ENCODE measurements at places on chromosomes 11 and 22.

GRCh38 chr11:86477495-86478155, 102.9 kb downstream of the CCDC81 start:
- DNase-seq, result no peak

DNA sequence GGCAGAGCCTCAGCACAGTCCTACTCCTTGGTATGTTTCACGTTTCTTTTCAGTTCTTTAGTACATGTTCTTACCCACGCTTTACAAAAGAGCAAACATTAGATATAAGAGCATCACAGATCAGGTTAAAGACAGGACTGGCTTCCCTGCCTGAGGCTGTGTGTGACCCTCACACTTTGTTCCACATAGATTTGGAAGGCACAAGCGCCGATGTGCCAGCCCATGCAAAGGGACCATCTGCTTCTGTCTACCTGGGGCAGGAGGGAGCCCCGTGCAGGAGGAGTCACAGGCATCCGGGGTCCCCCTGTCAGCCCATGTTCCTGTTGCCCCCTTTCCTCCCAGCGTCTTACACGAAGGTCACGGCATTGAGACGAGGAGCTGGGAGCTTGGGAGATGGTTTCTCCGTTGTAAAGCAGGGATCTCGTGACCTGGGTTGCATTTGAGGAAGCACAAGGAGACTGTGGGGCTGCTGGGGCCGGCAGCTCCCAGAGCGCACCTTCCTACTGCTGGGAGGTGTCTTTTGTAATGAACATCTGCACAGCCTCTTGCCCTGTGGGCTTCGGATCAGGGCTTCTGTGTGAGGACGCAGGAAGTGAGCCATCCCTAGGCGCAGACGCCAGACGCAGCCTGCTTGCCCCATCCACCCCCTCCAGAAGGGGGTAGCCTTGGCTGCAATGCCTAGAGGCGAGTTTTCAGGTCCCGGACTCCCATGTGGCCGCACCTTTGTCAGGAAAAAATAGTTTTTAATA, 72.6 kb downstream of the SCN3B start:
- no peak for DNase-seq

GRCh38 chr11:70824605-70825245, 426.4 kb downstream of the CTTN start:
- no peak for DNase-seq

DNA sequence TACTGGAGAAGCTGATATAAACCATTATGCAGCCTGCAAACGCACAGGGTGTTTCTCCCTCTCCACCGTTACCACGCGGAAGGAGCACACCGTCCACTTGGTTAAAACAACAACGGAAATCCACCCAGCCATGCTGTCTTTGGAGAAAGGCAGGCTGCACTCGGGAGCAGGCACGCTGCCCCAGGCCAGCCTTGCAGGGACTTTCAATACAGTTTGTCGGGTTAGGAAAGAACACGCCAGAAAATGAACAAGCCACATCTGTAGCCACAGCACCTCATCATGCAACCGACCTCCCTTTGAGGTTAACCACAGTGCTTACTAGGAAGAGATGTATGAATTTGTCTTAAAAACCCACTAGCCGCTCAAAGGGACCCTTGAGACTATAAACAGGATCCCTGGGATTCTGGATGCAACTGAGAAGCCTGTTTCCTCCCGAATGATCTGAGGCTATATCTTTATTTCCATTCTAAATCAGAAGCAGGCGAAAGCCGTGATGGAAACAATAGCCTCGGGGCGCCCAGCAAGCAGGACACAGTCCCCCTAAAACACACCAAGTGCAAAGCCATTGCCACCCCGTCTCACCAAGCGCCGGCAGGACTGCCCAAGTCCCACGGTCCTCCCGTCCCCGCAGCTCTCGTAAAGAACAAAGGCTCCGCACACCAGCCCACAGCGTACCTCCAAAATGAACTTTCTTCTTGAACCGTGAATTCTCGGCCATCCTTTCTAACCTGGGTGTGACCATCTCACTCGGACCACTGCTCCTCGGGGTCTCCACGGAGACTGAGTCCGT, 318.9 kb downstream of the CTTN start:
- DNase-seq, result no peak

DNA sequence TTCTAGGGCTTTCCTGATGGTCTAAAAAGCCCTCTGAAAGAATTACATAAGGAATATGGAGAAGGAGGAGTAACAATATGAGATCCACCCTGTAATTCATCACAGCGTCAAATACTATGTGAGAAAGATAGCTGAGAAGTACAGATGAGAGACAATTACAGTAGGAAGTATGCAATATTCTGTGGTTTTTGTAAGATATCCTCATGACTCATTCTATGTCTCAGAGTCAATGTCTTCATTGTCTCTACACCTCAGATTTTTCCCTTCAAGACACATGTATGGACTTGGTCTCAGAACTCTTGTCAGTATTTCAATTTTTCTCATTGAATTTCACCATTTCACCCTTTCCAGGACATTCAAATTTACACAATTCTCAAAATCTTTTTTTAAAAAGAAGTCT, 343.3 kb upstream of the CTSC start:
- no peak for DNase-seq

GRCh38 chr11:86511086-86511551, 136.4 kb downstream of the CCDC81 start:
- no peak for DNase-seq

DNA sequence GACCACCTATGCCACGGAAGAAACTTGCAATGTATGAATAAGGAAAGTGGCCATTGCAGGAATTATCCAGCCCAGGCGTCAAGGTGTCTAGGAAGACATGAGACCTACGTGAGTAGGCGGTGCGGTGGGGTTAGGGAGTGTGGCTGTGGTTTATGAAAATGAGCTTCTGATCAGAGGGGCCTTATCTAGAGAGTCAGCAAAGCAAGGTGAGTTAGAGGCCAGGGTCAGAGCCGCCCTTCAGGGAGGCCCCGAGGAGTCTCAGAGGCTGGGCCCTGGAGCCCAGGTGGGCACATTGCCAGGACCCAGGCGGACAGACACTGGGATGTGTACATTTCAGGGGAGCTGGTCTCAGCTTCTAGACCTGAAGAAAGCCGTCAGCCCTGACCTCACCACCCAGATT, 13.8 kb upstream of the LINC01488 start:
- DNase-seq, result no peak

GRCh38 chr11:119990309-119991021, 147.4 kb downstream of the TRIM29 start:
- no peak for DNase-seq

DNA sequence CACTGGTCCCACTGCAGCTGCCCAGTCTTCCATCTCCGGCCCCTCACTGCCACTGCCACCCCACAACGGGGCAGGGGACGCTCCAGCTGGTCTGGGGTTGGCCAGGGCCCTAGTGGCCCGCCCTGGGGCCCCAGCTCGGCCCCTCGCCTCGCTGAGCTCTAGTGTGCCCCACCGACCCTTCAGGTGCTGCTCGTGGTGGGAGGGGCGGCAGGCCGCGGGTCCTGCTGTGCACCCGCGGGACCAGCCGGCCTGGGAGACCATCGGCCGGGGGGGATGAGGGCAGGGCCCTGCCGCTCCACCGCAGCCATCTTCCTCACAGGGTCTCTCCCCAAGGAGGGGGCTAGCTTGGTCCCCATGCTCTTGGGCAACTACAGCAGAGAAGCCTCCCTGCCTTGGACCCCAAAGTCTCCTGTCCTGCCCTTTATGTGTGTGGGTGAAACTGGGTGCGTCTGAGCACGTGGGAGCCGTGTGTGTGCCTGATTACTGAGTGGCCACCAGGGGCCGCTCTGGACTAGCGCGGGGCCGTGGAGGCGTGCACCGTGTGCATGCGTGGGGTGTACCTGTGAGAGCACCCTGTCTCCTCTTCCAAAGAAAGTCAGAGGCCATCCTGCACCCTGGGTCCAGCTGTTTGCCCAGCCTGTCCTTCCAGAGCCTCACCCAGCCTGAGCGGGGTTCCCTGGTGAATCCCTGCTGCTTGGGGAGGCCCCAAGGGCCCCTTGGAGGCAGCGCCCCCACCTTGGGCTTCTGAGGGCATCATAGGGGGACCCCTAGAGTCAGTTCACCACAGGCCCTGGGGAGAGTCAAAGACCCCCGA, 6.0 kb upstream of the ACR start:
- no peak for DNase-seq

- no peak for DNase-seq
These were observed 146.8 kb upstream of the LARGE1 start for GRCh38 chr22:34067031-34067430.

DNA sequence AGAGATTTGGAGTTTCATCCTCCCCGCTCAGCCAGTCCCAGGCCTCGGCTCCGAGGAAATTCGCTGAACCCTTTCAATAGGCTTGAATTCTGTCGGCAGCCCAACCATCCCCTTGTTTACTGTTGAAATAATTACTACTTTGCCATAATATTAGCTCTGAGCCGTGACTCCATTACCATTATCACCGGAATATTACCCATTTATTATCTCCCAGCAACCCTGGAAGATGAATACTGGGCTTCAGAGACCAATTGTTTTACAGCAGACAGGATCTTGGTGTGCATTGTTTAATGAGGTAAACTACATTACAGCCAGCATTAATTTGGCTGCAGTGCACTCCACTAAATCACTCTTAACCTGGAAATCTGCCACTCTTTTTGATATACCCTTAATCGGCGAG, 867.4 kb downstream of the NTM start:
- no peak for DNase-seq

DNA sequence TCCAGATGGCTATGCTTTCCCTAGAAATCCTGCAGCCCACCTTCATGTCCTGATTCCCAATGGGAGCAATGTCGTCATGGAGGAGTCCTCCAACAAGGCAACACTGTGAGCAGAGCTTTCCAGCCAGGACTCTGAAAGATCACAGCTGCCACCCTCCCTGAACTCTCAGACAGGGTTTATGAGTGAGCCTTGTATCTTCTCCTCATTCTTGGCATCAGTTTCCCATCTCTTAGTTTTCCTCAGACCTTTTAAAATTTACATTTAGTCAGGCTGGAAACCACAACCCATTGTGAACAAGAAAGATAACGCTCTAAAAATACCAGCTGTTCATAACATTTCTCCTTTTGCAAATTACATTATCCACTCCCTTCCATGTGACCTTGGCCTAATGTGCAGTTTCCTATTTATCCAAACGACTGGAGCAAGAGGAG, 15.6 kb upstream of the LYVE1 start:
- DNase-seq, result no peak

GRCh38 chr11:113119074-113119473, 157.9 kb downstream of the NCAM1 start:
- DNase-seq, result no peak

- no peak for DNase-seq
These were observed 72.6 kb upstream of the CLDN5 start for GRCh38 chr22:19596680-19597398.

- no peak for DNase-seq
These were observed 260.0 kb downstream of the KCNA4 start for GRCh38 chr11:29756871-29757270.

DNA sequence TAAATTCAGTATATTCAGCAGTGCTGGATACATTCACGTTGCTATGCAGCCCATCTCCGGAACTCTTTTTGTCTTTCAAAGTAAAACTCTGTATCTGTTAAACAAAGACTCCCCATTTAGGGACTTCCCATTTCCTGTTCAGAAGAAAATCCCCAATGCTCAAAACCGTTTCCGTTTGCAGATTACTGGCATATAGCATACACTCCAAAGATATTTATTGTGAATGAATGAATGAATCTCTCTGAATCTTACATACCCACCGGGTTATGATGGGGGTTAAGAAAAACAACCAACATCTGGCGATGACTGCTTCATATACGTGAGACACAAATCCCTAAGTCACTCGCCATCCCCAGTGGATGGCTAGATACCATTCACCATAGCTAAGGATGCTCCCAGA, 1.6 kb downstream of the THY1 start:
- DNase-seq, result no peak

GRCh38 chr11:86386746-86387145, 12.1 kb downstream of the CCDC81 start:
- DNase-seq, result no peak

DNA sequence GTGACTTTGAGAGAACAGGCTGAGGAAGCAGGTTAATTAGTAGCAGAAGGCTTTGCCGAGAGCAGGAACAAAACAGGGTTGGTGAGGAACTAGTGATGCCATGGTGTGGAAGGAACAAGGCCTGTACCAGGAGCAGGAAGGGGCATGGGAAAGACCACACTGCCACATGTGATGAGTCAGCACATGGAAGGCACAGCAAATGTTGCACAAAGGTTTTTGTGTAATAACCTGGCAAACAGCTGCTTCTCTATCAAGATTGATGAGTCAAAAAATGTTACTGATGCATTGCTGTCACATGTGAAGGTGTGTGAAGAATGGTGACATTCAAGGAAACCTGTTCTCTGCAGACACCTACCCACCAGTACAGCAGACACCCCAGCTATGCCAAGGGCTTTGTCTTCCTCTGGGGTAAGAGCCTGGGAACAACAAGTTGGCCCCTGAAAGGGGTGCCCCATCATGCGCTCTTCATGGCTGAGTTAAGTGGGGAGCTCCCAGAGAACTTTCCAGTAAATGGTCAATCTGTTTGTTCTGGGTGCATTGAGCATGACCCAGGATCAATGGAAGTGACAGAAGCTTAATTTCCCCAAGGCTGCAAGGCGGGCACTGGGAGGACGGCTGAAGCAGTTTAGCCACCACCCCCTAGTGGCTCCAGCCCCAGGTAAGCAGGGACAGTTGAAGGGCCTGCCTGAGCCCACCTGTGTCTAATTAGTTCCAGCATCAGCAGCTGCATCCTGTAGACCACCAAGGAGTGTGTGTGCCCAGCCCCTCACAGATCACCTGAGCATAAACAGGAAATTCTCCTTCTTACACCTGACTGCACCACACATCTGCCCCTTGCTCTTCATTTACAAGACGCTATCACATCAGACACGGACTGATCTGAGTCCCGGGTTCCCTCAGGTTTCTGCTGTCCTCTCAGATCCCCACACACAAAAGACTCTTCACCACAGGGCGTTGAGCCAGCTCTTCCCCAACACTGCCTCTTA, 47.6 kb downstream of the GGTLC2 start:
- no peak for DNase-seq

GRCh38 chr11:84164728-84165127, 878.6 kb upstream of the CCDC90B start:
- no peak for DNase-seq

- no peak for DNase-seq
These were observed at the start of gene KCNC1 for GRCh38 chr11:17734418-17734911. Gene KCNC1, plus strand, starts transcription at chr11:17734781. Its CDS starts 1,222 bp downstream, at chr11:17736003.

DNA sequence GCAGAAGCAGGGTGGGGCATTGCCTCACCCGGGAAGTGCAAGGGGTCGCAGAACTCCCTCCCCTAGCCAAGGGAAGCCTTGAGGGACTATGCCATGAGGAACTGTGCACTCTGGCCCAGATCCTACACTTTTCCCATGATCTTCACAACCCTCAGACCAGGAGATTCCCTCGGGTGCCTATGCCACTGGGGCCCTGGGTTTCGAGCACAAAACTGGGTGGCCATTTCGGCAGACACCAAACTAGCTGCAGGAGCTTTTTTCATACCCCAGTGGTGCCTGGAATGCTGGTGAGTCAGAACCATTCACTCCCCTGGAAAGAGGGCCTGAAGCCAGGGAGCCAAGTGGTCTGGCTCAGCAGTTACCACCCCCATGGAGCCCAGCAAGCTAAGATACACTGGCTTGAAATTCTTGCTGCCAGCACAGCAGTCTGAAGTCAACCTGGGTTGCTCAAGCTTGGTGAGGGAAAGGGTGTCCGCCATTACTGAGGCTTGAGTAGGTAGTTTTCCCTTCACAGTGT, 573.7 kb upstream of the ANO3 start:
- DNase-seq, result no peak

GRCh38 chr11:66220566-66220935, 47.9 kb upstream of the RAB1B start:
- DNase-seq, result no peak
